ENCODE measurements at places on chromosomes 5 and 9.
A peak's percentile ranks its signal among the peaks of the same experiment; 100 is the strongest.

DNA sequence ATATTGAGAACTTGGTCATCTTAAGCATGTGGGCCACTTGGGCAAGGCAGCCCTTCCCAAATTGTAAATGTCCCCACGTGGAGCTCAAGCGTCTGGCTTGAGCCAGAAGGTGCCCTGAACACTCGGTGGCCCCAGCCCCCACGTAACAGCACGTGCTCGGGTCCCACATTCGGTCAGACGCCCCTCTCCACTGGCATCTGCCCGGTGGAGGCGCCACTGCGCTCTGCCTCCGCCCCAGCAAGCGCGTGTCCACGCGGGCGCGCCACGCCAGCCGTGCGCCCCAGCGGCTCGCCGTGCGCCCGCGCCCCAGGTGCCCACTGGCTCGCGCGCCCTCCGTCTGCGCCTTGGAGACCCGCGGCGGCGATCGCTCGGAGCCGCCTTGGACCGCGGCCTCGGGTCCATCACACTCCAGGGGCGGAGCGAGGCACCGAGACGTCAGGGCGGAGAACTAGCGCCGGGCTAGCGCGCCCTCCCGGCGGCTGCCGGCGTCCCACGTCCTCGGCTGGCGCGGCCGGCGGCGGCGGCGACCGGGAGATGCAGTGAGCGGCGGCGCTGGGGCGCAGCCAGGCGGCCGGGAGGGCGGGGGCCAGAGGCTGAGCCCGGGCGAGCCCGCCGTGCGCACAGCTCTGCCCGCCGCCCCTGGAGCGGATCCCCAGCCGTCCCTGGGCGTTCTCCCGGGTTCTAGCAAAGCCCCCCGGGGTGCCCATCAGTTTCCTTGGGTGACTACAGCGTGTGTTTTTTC lies at the start of gene PALM2AKAP2:
Gene PALM2AKAP2 (plus strand): TSS at position 488 of the 742 bp plus-strand sequence. CDS start 291 bp downstream, outside the sequence.
- peak; percentile 16 for DNase-seq

DNA sequence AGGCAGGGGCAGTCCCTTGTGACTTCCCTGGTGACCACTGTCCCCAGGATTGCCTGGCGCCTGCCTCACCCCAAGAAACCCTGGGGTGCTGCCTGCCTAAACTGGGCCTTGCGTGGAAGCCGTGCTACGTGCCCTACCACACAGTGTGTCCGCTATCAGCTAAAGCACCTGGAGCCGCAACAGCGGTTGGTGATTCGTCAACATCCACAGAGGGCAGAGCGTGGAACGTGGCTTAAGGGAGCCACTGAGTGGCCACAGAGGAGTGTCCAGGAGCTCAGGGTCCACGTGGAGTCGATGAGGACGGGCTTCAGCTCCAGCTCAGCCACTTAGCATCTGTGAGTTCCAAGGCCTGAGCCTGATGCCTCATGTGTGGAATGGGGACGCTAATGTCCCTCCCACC lies 25.3 kb downstream of the LAMC3 start:
- DNase-seq = no peak

- DNase-seq = no peak
Measured at GRCh38 chr5:96780626-96781025, 27.1 kb downstream of the ERAP1 start.

DNA sequence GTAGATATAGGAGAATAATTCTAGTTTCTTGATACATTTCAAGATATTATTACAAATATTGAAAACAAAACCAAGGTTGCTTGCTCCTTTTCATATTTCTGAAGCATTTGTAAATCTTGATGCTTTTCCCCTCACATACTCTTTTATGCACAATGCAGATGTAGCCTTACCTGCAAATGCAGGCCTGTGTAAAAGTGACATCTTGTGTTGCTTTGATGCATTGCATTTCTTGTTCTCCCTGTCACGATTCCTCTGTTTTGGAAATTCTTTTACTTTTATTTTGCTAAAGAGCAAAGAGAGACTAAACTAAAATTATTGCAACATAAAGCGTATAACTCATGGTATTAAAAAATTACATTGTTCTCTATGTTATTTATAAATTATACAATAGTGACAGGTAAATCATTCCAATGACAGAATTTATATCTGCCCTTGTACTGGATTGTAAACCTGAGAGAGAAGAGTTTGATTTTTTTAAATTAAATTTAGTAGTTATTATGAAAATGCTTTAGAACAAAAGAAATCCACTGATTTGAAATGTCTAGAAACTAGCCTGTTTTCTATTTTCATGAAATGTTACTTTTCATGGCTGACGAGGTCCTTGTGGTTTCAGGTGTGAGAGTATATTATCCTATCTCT lies 970.0 kb downstream of the MAT2B start:
- DNase-seq = peak; percentile 27

- no peak for DNase-seq
Measured at GRCh38 chr5:149314571-149315111, 30.7 kb upstream of the GRPEL2 start.

DNA sequence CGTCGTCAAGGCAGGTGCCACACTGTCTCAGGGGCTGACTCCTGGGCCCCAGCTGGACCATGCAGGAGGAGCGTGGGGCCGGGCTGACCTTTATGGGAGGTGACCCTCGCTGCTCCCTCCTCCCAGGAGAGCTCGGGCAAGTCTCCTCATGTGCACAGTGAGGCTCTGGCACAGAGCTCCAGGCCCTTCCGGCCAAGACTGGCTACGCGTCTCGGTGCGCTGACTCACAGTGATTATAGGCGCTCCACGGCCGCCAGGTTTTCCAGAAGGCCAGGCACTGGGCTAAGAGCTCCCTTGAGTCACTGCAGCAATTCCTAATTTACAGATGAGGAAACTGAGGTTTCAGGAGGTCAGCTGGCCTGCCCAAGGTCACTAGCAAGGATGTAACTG lies 47.4 kb downstream of the VAV2 start:
- peak; percentile 13 for DNase-seq

- peak; percentile 72 for DNase-seq
Measured at GRCh38 chr9:128636024-128636390, 20.6 kb downstream of the DYNC2I2 start.

- DNase-seq = no peak
Measured at GRCh38 chr9:96721303-96721702, 56.6 kb downstream of the ZNF510 start.

GRCh38 chr9:136239135-136239982 lies 6.3 kb downstream of the QSOX2 start:
- DNase-seq = no peak

DNA sequence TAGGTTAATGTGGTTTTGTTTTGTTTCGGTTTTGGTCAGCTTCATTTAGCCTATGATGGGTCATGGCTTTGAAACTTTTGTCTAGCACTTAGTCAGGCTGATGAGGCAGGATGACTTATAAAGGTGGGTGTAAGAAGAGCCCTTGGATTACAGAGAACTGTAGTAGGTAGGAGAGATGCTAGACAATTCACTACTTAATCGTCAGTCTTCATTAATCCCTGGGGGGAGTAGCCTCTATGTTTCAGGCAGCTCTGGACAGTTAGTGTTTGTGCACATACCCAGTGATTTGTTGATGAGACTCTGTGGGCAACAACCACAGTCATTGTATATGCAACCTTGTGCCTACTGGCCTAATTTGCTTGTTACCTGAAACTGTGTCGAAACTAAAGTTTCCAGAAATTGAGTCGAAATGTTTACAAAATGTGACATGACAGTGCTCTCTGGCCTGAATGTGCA lies 113.3 kb downstream of the MTREX start:
- DNase-seq = no peak

- no peak for DNase-seq
Measured at GRCh38 chr5:109996246-109996645, 306.5 kb downstream of the MAN2A1 start.

DNA sequence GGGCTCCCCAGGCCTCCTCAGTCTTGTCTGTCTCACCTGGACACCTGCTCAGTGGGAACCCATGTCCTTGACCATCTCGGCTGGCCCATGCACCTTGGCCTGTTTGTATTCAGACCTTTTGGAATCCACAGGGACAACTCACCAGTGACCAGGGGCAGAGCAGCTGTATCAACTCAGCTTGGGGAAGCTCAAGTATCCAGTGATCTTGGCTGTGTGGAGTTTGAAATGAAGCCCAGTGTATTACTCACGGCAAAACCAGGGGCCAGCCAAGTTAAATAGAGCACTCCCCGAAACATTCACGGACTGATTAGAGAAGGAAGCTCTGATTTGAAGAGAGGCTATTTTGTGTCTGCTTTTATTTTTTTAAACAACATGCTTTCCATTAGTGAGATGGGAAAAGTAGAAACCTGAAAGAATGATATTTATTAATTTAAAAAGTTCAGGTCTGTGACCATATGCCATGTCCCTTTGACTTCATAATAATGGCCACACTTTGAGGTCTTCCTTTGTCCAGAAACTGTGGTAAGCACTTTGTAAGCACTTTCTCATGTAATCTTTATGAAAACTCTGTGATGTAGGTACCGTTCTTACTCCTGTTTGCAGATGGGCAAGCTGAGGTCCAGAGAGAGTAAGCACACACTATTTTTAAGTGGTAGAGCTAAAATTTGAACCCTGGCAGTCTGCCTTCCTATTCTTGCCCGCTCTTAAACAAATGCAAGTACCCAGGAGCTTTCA lies 656.5 kb downstream of the BNC2 start:
- DNase-seq = peak; percentile 28

DNA sequence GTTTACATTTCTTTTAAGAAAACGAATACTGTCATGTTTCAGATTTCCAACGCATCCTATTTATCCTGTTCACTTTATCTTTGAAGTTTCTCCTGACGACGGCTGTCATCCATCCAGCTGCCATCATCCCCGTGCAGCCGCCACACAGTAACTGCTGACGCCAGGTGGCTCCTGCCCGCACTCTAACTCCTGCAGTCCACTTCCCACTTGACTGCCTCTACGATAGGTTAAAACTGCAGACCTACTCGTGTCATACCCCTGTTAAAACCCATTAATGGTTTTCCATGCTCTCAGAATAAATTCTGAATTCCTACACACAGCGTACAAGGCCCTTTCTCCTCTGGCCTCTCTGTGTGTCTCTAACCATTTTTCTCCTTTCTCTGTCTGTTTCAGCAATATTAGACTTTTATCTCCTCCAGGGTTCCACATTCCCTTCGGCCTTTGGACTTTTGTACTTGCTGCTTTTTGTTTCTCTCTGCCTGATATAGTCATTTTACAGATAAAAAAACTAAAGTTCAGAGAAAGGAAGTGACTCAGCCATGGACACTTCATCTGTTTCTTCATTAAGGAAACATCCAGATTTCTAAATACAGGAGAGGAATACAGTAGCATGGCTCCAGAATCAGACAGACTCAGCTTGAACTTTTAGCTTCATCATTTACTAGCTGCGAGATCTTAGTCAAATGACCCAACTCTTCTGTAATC lies 84.9 kb downstream of the ADAMTS12 start:
- peak; percentile 15 for DNase-seq

DNA sequence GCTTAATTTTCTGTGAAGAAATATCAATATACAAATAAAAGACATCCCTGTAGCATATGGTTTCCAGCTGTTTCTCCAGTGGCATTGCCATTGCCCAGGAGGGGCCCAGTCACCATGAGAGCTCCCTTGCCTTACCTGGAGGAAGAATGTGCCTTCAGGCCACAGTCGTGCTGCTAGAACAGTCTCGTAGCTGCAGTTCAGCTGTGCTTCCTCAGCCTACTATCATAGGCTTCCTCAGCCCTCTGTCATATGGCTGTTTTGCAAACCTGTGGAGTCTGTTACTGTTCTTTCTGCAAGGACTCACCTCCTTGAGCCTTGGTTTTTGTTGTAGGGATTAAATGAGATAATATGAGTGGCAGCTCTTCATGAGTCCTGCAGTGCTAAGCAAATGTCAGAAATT lies 67.6 kb downstream of the RCL1 start:
- no peak for DNase-seq

- DNase-seq = no peak
Measured at GRCh38 chr5:59919484-59919883, 26.0 kb upstream of the PDE4D start.

GRCh38 chr5:36613771-36614656 lies 7.6 kb downstream of the SLC1A3 start:
- DNase-seq = no peak

DNA sequence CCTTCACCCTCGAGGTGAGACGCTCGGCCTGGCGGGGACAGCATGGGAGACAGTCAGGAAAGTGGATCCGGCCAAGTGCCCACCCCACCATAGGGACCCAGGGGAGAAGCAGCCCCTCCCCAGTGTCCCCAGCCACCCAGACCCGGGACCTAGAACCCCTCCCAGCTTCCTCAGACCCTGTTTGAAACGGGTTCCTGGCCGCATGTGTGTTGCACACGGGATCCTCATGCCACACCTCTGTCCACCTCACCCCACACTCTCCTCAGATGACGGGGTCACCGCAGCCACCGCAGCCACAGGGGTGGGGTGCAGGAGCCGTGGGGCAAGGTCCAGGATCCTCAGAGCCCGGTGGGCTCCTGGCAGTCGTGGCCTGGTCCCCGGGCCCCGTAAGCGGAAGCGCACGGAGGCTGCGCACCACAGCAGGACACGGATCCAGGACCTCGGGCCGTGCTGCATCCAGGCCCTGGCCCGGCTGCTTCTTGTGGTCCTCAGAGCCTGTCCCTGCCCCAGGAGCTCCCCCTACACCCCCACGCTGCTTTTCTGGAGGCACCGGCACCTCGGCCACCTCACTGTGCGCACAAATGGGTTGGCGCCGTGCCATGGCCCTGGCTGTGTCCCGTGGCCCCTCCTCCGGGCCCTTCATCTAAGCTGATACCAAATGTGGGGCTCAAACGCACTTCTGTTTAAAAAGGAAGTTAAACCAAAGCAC lies 15.3 kb downstream of the TERT start:
- DNase-seq = no peak

DNA sequence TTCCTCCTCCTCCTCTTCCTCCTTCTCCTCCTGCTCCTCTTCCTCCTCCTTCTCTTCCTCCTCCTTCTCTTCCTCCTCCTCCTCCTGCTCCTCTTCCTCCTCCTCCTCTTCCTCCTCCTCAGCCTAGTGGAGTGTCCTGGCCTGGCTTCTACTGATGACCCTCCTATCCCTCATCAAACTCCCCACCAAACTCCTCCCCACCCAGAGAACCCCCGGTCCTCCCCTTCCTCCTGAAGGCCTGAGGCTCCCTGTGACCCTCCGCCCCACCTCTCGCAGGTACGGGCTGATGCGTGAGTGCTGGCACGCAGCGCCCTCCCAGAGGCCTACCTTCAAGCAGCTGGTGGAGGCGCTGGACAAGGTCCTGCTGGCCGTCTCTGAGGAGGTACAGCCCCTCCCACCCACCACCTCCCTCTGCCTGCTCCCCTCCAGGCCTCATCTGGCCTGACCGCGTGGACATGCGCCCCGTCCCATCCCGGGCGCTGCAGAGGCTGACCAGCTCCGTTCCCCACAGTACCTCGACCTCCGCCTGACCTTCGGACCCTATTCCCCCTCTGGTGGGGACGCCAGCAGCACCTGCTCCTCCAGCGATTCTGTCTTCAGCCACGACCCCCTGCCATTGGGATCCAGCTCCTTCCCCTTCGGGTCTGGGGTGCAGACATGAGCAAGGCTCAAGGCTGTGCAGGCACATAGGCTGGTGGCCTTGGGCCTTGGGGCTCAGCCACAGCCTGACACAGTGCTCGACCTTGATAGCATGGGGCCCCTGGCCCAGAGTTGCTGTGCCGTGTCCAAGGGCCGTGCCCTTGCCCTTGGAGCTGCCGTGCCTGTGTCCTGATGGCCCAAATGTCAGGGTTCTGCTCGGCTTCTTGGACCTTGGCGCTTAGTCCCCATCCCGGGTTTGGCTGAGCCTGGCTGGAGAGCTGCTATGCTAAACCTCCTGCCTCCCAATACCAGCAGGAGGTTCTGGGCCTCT lies 10.6 kb downstream of the FGFR4 start:
- DNase-seq = no peak

- DNase-seq = peak; percentile 93
Measured at GRCh38 chr5:1633605-1634336, 110.0 kb upstream of the LPCAT1 start.
